ENCODE measurements at places on chromosomes 7 and 10.

DNA sequence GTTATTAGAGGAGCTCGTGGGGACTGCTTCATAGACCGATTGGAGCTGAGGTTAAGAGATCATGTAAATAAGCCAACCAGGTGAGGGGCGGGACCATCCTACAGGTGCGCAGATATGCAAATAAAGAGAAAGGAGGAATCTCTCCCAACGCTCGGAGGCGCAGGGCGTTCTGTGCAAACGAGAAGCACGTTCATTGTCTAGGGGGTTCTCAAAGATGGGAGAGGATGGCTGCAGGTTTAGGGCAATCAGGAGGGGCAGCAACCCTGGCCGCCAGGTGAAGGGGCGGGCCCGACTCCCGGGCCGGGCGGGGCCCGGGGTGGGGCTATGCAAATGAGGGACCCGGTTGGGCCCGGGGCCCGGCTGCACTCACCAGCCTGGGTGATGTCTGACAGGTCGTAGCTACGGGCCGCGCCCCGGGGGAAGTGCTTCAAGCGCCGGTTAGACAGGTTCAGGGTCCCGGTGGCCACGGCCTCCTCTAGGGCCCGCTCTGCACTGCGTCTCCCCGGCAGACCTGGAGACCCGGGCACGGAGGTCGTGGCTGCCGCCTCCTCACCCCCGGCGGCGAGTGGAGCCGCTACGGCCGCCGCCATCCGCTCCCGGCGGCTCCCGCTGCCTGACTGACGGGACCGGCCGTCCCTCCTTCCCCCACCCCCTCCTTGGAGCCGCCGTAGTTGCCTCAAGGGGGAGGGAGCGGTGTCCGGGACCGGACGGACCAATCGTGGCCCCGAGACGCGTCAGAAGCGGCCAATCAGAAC is at the start of gene LRCH4:
Gene LRCH4, minus strand, starts transcription at position 619 of the 755 bp plus-strand sequence. Its CDS starts 29 bp downstream, at position 590.
- no peak for DNase-seq
- peaks cover 22% of the 10 kb centered on the region for H3K36me3 ChIP-seq
- H3K4me3 ChIP-seq: peak within 1 kb of the TSS; percentile 73
- H3K4me1 ChIP-seq: peaks cover 18% of the 10 kb centered on the region
- no peaks in the 10 kb centered on the region for H3K27me3 ChIP-seq
- H3K27ac ChIP-seq: peak within 1 kb of the TSS; percentile 88

DNA sequence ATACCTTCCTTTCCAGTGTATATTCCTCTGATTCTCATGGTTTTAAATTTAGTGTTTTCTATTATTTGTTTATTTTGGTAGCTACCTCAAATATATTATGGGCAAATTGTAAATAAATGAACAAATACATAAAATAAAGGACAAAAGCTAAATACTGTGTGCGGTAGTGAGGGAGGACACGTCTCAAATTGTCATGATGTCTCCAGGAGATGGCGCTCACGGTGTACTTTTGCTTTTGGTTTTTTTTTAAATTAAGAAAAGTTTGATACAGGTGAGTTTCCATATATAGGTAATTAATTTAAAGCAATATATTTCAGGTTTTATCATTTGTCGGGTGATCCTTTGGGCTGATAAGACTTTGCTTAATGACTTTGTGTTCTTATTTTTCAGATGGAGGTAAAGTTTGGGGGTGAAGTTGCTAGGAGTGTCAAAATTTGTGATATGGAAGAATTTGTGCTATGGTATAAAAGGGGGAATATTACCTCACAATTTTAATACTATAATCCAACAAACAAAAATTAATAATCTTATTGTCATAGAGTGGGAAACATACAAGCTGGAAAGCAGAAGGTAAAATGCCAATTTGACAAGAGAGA is 68.4 kb upstream of the TMEM229A start:
- H3K4me3 ChIP-seq: no peak overlapping the region
- no peak for DNase-seq
- no peaks in the 10 kb centered on the region for H3K36me3 ChIP-seq
- no peak overlapping the region for H3K27ac ChIP-seq
- H3K27me3 ChIP-seq: peaks cover 8% of the 10 kb centered on the region
- H3K4me1 ChIP-seq: no peaks in the 10 kb centered on the region

GRCh38 chr10:63171255-63171855 is 38.2 kb downstream of the NRBF2 start:
- no peak overlapping the region for H3K27ac ChIP-seq
- H3K4me1 ChIP-seq: no peaks in the 10 kb centered on the region
- peaks cover 81% of the 10 kb centered on the region for H3K36me3 ChIP-seq
- no peak for DNase-seq

- H3K27me3 ChIP-seq: no peaks in the 10 kb centered on the region
- peaks cover 8% of the 10 kb centered on the region for H3K4me1 ChIP-seq
- DNase-seq: no peak
- no peak overlapping the region for H3K4me3 ChIP-seq
Measured at GRCh38 chr10:97701438-97702069, 12.0 kb upstream of the MARVELD1 start.

DNA sequence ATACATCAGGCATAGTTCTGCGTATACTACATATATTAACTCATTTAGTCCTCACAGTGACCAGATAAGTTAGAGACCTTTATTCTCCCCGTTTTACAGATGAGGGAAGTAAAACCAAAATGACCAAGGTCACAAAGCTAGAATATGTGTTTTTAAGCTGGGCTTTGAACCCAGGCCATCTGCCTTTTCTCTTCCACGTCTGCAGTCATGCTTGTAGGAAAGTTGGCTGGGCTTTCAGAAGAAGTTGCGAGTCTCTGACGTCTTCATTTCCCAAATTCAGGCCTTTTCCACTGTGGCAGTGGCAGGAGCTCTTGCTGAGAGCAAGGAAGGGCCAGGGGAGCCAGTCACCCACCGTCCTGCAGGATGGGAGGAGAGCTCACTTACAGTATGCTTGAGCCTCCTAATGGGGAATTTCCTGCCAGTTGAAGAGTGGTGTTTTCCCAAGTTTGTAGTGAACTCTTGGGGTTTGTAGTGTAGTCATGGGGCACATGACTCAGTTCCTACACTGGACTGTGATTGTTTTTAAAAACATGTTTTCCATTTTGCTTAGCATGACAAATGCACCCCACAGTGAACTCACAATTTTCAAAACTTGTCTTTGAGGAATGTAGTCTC is 34.2 kb downstream of the CYP17A1 start:
- no peaks in the 10 kb centered on the region for H3K4me1 ChIP-seq
- no peaks in the 10 kb centered on the region for H3K27me3 ChIP-seq
- DNase-seq: no peak
- no peak overlapping the region for H3K27ac ChIP-seq

GRCh38 chr10:19971343-19972052 is 155.3 kb downstream of the PLXDC2 start:
- no peak for DNase-seq
- H3K4me3 ChIP-seq: no peak overlapping the region
- H3K4me1 ChIP-seq: no peaks in the 10 kb centered on the region
- no peaks in the 10 kb centered on the region for H3K27me3 ChIP-seq
- H3K36me3 ChIP-seq: no peaks in the 10 kb centered on the region

- peaks cover 22% of the 10 kb centered on the region for H3K4me1 ChIP-seq
- H3K36me3 ChIP-seq: no peaks in the 10 kb centered on the region
- no peak overlapping the region for H3K27ac ChIP-seq
- H3K27me3 ChIP-seq: no peaks in the 10 kb centered on the region
- no peak for DNase-seq
Measured at GRCh38 chr10:32970910-32971309, 12.9 kb upstream of the ITGB1 start.

- H3K27ac ChIP-seq: no peak overlapping the region
- no peaks in the 10 kb centered on the region for H3K36me3 ChIP-seq
- H3K27me3 ChIP-seq: no peaks in the 10 kb centered on the region
- H3K4me3 ChIP-seq: no peak overlapping the region
- H3K4me1 ChIP-seq: peaks cover 18% of the 10 kb centered on the region
Measured at GRCh38 chr10:52229291-52229931, 84.7 kb upstream of the DKK1 start.

GRCh38 chr10:42809676-42810075 is 27.1 kb downstream of the BMS1 start:
- no peaks in the 10 kb centered on the region for H3K27me3 ChIP-seq
- peaks cover 82% of the 10 kb centered on the region for H3K36me3 ChIP-seq
- DNase-seq: no peak
- no peak overlapping the region for H3K27ac ChIP-seq
- H3K4me1 ChIP-seq: no peaks in the 10 kb centered on the region

- no peaks in the 10 kb centered on the region for H3K36me3 ChIP-seq
- H3K4me1 ChIP-seq: no peaks in the 10 kb centered on the region
- H3K4me3 ChIP-seq: no peak overlapping the region
- no peaks in the 10 kb centered on the region for H3K27me3 ChIP-seq
- H3K27ac ChIP-seq: no peak overlapping the region
- DNase-seq: no peak
Measured at GRCh38 chr7:150458235-150458634, 7.8 kb downstream of the GIMAP8 start.

DNA sequence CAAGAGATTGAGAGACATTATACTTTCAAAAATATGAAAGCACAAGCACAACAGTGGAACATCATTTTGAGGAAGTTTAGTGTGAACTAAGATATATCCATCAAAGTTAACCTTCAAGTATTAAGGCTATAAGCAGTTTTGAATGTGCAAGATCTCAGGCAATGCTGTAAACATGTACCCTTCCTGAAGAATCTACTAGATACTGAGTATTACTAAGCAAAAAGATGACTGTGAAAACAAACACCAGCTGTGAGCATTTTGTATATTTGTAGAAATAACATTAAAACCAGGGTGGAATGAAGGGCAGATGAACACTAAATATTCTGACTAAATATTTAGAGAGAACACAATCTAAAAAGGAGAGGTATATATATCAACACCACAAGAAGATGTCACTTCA is 41.3 kb upstream of the ADRA2A start:
- no peak overlapping the region for H3K27ac ChIP-seq
- DNase-seq: no peak
- peaks cover 7% of the 10 kb centered on the region for H3K4me1 ChIP-seq

GRCh38 chr10:111481261-111481826 is 404.5 kb downstream of the ADRA2A start:
- no peaks in the 10 kb centered on the region for H3K4me1 ChIP-seq
- H3K27me3 ChIP-seq: no peaks in the 10 kb centered on the region
- H3K36me3 ChIP-seq: no peaks in the 10 kb centered on the region
- no peak for DNase-seq
- H3K4me3 ChIP-seq: no peak overlapping the region

DNA sequence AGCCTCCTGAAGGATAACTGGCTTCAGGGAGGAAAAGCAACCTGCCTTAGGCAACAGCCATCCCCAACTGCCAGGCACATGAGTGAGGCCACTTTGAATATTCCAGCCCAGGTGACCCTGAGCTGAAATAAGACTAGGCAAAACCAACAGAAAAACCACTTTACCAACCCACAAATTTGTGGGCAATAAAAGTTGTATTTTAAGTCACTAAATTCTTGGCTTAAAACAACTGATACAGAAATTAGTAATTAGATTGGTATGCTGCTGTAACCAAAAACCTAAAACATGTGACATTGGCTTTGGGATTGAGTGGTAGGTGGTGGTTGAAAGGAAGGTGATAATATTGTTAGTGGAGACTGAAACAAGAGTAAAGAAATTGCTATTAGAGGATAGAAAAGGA is 39.9 kb downstream of the ABCB4 start:
- no peak overlapping the region for H3K27ac ChIP-seq
- DNase-seq: no peak
- H3K4me3 ChIP-seq: no peak overlapping the region
- H3K36me3 ChIP-seq: no peaks in the 10 kb centered on the region
- no peaks in the 10 kb centered on the region for H3K27me3 ChIP-seq

DNA sequence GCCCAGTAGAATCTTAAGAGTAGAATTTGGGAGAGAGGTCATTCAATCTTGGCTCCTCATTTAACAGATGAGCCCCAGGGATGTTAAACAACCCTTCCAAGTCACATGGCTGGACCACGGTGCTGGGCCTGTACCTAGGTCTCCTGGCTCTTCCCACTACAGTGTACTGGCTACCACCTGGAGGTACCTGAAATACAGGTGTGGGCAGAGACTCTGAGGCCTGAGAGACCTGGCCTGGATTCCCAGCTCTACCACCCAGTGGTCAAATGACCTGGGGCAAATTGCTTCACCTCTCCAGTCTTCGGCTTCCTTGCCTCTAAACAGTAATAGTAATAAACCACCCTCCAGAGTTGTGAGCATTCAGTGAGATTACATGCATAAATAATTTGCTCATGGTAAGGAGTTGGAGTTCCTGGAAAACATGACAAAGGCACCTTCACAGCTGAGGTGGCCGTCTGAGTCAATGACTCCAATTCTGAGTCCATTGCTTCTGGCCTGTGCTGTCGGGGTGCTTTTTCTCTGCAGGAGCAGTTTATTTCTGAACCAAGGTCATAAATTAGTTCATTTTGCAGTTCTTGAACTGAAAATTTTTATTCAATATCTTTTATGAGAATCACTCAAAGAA is 2.7 kb downstream of the GOT1 start:
- no peak overlapping the region for H3K4me3 ChIP-seq
- DNase-seq: no peak
- H3K36me3 ChIP-seq: peaks cover 42% of the 10 kb centered on the region
- H3K4me1 ChIP-seq: peaks cover 5% of the 10 kb centered on the region
- no peak overlapping the region for H3K27ac ChIP-seq

GRCh38 chr7:89334797-89335196 is 539.3 kb upstream of the TEX47 start:
- H3K27ac ChIP-seq: no peak overlapping the region
- H3K36me3 ChIP-seq: no peaks in the 10 kb centered on the region
- H3K4me3 ChIP-seq: no peak overlapping the region
- H3K4me1 ChIP-seq: no peaks in the 10 kb centered on the region
- no peak for DNase-seq

GRCh38 chr7:7321681-7322080 is 139.3 kb downstream of the C1GALT1 start:
- H3K4me3 ChIP-seq: no peak overlapping the region
- no peak for DNase-seq
- H3K4me1 ChIP-seq: peaks cover 4% of the 10 kb centered on the region

DNA sequence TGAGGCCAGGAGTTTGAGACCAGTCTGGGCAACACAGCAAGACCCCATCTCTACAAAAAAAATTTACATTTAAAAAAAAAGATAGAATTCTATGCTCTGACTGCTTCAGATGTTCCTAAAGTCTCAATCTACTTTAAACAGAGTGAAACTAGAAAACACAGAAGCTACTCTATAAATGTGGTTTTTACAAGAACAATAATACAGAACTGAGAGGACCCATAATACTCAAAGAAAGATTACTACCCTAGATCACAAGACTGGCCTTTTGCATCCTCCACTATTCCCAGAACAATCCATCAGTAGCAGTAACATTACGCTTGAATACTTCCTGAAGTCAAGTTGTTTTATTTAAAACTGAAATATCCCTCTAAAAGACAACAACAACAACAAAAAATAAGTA is 119.4 kb downstream of the ZFAND4 start:
- H3K27me3 ChIP-seq: no peaks in the 10 kb centered on the region
- H3K4me3 ChIP-seq: no peak overlapping the region
- H3K4me1 ChIP-seq: no peaks in the 10 kb centered on the region
- DNase-seq: no peak
- H3K27ac ChIP-seq: no peak overlapping the region

- H3K27ac ChIP-seq: no peak overlapping the region
- no peaks in the 10 kb centered on the region for H3K27me3 ChIP-seq
- no peak overlapping the region for H3K4me3 ChIP-seq
- H3K36me3 ChIP-seq: no peaks in the 10 kb centered on the region
- no peak for DNase-seq
Measured at GRCh38 chr10:44242091-44242490, 142.8 kb downstream of the CXCL12 start.

- no peak overlapping the region for H3K27ac ChIP-seq
- no peak overlapping the region for H3K4me3 ChIP-seq
- no peaks in the 10 kb centered on the region for H3K36me3 ChIP-seq
- DNase-seq: no peak
- no peaks in the 10 kb centered on the region for H3K27me3 ChIP-seq
Measured at GRCh38 chr10:78532480-78533042, 498.9 kb downstream of the RPS24 start.

GRCh38 chr10:77240041-77240652 is 397.5 kb downstream of the KCNMA1 start:
- H3K4me3 ChIP-seq: no peak overlapping the region
- H3K27me3 ChIP-seq: no peaks in the 10 kb centered on the region
- peaks cover 10% of the 10 kb centered on the region for H3K4me1 ChIP-seq
- H3K27ac ChIP-seq: no peak overlapping the region
- DNase-seq: no peak
